ENCODE measurements at places on chromosomes 4 and X.

DNA sequence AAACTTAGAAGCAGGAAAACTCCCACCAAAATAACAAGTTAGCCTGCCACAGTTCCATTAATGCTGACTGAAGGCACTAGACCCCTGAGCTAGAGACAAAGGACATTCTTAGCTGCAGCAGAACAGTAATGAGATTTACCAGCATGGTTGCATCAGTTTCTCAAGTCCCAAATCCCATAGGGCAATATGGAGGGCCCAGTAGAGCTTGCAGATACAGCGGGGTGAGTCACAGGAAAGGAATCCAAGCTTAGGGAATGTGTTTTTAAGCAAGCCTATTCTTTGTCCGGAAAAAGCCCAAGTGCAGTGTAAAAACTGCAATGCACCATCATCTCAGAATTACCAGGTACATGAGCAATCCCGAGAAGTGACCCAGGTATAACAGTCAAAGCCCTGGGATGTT is 51.3 kb upstream of the EXOC1L start:
- no peak for DNase-seq

- no peak for DNase-seq
These were observed 10.9 kb downstream of the TMA16 start for GRCh38 chr4:163505374-163505773.

- DNase-seq = no peak
These were observed 8.0 kb downstream of the AMOT start for GRCh38 chrX:112832481-112833095.

DNA sequence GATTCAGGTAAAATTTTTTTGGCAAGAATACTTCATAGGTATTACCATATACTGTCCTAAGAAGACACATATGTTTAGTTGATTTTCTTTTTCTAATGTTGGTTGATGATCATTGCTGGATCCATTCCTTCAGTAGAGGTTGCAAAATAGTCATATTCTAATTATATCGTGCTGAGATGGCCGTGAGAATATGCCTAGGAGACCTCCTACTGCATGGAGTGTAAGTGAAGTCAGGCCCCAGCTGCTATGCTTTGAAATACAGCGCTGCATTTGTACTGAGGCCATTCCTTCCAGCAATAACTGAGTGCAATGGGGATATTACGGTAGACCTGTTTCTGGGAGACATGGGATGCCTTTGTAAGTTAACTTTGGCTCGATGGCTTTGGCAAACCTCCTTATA is 6.7 kb upstream of the PLAC8 start:
- no peak for DNase-seq

- DNase-seq = no peak
These were observed 1622.1 kb downstream of the STIM2 start for GRCh38 chr4:28482580-28483270.

DNA sequence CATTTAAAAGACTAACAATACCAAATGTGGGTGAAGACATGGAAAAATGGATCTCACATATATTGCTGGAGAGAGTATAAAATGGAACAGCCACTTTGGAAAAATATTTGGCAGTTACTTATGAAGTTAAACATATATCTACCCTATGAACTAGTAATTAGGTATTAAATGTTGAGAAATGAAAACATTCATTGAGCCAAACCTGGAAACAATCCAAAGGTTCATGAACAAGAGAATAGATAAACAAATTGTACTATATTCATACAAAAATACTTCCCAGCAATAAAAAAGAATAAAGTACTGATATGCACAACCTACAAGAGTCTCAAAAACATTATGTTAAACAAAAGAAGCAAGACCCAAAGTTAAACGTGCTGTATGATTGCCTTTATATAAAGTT is 4.0 kb upstream of the EGF start:
- no peak for DNase-seq

- DNase-seq = no peak
These were observed 58.0 kb downstream of the SEPTIN11 start for GRCh38 chr4:77007358-77008230.

DNA sequence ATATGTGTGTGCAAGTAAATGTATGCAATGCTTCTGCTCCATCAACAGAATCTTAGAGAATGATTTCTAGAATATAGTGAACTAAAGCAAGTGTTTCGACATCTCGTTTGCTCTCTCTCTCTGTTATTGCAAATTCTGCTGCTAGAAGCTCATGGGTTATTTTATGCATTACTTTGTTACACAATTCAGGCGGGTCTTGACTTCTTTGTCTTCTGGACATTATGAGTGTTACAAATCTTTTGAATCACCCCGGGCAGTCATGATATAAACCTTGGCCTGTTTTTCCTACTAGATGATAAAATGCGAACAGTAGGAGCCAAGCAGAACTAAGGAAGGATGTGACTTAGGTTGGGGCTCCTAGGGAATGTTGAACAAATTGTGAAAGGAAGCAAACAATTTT is 166.4 kb upstream of the SFRP2 start:
- DNase-seq = no peak

- DNase-seq = no peak
These were observed 59.0 kb downstream of the PCGF3 start for GRCh38 chr4:764405-765169.

GRCh38 chr4:53744446-53745160 is 153.3 kb upstream of the LNX1 start:
- no peak for DNase-seq

GRCh38 chr4:68591204-68591603 is 15.1 kb upstream of the UGT2B17 start:
- DNase-seq = no peak

GRCh38 chr4:71195924-71196323 is 142.9 kb upstream of the SLC4A4 start:
- no peak for DNase-seq

GRCh38 chrX:139194571-139195280 is 335.8 kb upstream of the F9 start:
- DNase-seq = no peak

- DNase-seq = no peak
These were observed 1114.5 kb downstream of the STPG2 start for GRCh38 chr4:97028785-97029184.

- no peak for DNase-seq
These were observed 104.9 kb upstream of the ATP8A1 start for GRCh38 chr4:42761804-42762203.

- no peak for DNase-seq
These were observed 1.2 kb downstream of the TCEANC start for GRCh38 chrX:13654116-13654515.

Data from NCI-H446 treated with DMSO at 0.1 percent for 48 hours (cell line).